Right forelimb (tissue), 1 donor: ENCODE measurements at places on chromosomes 1 and 21.

DNA sequence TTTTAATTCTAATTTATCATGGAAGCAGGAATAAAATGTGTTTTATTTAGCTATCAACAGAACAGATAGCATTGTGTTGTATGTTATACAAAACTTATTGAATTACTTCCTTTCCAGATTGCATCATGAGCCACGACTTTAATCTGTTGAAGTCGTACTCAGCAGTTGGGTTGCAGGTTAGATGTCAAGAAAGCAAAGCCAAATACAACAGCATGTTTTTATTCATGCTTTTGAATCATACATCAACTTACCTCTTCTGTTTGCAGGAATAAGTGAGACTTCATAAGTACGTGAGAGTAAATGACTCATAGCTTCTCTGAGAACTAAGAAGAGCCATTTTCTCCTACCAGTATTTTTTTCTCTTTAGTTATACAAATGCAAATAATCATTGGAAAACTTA, 110.8 kb upstream of the ADGRL4 start:
- DNase-seq: no peak

DNA sequence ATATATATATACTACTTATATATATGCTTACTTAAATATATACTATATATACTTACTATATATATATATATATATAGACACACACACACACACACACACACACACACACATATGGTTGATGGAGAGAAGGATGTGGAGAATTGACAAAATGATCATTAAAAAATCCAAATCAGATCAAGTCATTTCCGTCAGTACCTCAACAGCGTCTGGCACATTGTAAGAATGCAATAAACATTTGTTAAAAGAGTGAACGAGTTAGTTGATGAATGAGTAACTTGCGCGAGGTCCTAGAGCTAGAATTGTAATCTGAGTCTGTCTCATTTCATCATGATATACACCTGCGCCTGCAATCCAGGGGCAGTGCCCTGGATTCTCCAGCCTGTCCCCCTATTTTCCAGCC, 243.0 kb upstream of the MAP1LC3C start:
- no peak for DNase-seq

GRCh38 chr1:245858722-245859492, 648.2 kb downstream of the SMYD3 start:
- DNase-seq: no peak

DNA sequence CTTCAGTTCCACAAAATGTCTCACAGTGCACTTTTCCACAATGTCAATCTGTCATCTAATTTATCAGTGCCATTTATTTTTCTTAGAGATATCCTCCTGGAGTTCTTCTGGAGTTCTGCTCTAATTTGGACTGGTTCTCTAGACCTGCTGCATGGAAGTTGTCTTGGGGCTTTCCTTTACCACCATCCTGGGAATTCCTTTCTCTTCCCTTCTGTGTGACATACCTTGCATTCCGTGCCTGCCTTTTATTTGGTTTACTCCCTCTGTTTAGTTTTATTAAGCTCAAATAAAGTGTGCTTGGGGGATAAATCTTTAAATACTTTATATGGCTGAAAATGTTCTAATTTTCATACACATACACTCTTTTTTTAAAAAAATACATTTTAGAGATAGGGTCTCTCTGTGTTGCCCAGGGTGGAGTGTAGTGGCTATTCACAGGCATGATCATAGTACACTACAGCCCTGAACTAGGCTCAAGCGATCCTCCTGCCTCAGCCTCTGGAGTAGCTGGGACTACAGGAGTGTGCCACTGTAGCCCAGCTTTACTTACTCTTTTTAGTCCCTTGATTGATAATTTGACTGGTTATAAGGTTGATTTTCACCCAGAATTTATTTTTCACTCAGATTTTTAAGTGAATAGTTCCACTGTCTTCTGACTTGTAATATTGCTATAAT, 14.4 kb downstream of the MTF2 start:
- no peak for DNase-seq

GRCh38 chr1:40649592-40649930, 15.9 kb downstream of the RIMS3 start:
- DNase-seq: no peak

DNA sequence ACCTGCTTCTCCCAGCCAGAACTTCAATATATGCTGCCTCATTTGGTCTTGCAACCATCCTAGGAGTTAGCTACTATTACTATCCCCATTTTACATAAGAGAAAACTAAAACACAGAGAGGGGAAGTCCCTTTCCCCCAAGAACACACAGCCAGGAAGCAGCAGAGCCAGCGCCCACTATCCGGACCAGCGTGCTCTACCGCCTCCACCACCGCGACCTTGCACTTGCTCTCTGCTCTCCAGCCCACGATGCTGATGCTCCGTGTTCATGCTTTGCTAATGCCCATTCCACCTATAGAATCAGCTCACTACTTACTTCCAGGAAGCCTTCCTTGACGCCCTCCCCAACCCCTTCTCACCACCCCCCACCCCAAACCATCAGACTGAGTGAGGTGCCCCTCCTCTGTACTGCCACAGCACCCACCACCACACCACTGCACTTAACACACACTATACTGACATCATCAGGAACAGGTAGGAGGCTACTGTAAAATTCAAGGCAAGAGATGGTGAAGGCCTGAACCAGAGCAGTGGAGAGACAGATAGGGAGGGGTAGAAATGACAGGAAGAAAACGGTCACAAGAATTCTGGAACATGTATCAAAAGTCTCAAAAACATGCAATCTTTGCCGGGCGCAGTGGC, 9.4 kb downstream of the TMEM53 start:
- no peak for DNase-seq

GRCh38 chr1:38102636-38103035, 56.0 kb upstream of the POU3F1 start:
- peak; percentile 63 for DNase-seq

GRCh38 chr21:39713905-39714304, 31.1 kb upstream of the IGSF5 start:
- DNase-seq: no peak

GRCh38 chr1:229136822-229137221, 134.1 kb upstream of the RAB4A start:
- no peak for DNase-seq

- DNase-seq: no peak
Observed at GRCh38 chr1:201859424-201859823, 29.3 kb upstream of the SHISA4 start.

GRCh38 chr1:215710036-215710898, 143.2 kb downstream of the KCTD3 start:
- no peak for DNase-seq

- DNase-seq: no peak
Observed at GRCh38 chr1:163824490-163824889, 502.7 kb downstream of the NUF2 start.

GRCh38 chr1:59549903-59550302, 253.0 kb downstream of the FGGY start:
- DNase-seq: no peak

DNA sequence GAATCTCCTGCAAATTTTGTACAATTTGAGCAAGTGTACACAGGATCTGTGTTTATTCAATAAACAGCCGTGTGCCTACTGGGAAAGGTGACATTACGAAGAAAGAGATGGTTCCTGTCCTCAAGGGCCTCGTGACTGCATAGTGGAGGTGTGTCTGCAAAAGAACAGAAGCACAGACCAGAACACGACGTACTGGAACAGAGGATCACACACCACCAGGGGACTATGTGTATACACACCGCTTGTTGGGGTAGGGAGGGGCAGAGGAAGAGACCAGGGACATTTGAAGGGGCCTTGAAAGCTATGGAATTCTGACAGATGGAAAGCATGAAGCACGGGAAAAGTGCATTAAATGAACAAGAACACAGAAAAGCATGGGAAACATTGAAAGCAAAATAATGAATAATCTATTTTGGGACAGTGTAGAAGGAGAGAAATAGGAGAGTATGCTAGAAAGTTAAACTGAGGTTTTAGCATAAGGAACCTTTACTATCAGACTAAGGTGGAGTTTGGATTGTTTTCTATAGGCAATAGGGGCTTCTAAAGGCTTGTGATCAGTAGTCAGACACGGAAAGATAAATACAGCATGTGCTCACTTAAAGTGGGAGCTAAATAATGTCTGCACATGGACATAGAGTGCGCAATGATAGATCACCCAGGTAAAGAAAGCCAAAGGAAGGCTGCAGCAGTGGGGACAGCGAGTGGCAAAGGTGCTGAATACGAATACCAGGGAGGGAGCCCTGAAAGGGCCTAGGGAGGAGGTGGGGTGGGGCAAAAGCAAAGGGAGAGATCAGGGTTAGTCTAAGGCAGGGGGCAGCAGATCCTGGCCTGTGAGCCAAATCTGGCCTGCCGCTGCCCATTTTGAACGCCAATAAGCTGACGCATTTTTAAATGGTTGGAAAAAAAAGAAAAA, 11.0 kb downstream of the JAK1 start:
- no peak for DNase-seq

GRCh38 chr1:91827459-91828321, 58.3 kb downstream of the TGFBR3 start:
- no peak for DNase-seq

- no peak for DNase-seq
Observed at GRCh38 chr1:204018460-204018859, 54.5 kb upstream of the SOX13 start.

DNA sequence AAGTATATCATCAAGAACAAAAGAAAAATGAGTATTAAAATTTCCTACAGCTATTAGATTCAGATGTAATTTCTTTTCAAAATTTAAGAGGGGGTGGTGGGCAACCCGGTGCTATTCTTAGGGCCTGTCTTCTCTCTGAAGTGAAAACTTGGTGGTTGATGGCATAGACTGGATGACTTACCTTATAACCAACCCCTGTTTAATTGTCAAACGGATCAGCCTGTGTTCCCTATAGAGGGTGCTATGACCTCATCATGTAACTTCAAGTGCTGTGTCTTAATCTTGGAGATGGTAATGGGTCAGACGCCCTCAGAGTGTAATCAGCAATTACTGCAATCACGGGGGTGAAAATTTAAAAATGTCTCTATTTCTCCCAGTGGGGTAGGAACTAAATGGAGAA, 176.2 kb downstream of the PCP4 start:
- DNase-seq: no peak

DNA sequence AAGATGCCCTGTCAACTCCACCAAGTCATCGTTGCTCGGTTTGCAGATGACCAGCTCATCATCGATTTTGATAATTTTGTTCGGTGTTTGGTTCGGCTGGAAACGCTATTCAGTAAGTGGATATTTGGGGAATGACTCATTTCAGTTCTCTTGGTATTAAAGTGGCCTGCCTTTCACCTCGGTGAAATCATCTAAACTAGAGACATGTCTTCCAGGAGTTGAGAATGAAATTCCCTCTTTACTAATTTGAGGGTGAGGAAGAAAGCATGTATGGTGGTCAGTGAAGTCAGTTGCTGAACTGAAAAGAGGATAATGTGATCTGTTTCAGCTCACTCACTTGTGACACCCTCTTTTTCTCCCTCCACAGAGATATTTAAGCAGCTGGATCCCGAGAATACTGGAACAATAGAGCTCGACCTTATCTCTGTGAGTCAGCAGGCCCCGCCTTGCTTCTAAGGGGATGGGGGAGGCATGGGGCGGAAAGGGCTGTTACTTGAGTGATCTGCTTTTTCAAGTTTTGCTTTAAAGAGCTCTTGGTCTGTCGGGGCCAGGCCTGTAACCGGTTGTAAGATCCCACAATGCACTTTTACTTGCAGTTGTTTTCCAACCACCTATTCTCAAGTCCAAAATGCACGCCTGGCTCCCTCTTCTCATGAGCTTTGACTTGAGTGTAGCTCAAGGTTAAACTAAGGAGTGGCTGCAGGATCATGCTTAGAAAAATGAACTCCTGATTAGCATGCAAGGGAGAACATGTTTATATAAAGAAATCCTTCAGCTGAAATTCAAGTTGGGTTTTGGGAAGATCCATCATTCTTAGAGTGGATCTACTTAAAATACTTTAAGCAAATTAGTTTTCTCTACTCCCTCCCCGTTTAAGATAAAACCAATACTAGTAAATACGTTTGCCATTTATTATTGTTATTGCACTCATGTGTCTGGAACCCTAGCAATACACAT, 59.8 kb downstream of the CAPN2 start:
- peak; percentile 55 for DNase-seq
